Neural crest cell (in vitro differentiated cells): ENCODE measurements at places on chromosomes 3 and 15. TPM values are rescaled to one million over a fixed set of nuclear protein-coding genes. Genes with fewer than 3 reads are reported as not detected.

- peak; percentile 81 for DNase-seq
- H3K4me1 ChIP-seq: peaks cover 5% of the 10 kb centered on the region
- no peaks in the 10 kb centered on the region for H3K27me3 ChIP-seq
- no peak overlapping the region for H3K27ac ChIP-seq
- peak overlapping the region; percentile 29 for H3K4me3 ChIP-seq
Observed at GRCh38 chr15:28123408-28124023, 24.4 kb upstream of the OCA2 start.

DNA sequence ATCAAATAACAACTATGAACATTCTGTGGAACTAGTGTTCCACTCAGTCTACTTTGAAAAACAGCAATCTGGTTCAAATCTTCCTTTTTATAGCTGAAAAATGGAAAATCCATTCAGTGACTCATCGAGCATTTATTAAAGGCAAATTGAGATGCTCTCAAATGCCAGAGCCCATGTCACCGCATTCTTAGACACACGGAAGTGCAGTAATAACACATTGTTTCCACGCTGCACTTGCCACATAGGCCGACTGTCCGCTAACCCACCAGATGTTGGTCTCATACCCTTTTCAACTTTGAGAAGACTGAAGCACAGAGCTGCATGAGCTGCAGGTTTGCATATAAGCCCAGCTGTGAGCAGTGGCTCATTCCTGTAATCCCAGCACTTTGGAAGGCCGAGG lies 95.9 kb downstream of the TMEM266 start:
- no peak overlapping the region for H3K27ac ChIP-seq
- no peak overlapping the region for H3K4me3 ChIP-seq
- no peak for DNase-seq
- no peaks in the 10 kb centered on the region for H3K4me1 ChIP-seq
- peaks cover 4% of the 10 kb centered on the region for H3K27me3 ChIP-seq

GRCh38 chr15:90706394-90707327 lies 10.5 kb upstream of the BLM start:
- peaks cover 14% of the 10 kb centered on the region for H3K36me3 ChIP-seq
- H3K4me3 ChIP-seq: no peak overlapping the region
- H3K27ac ChIP-seq: no peak overlapping the region
- DNase-seq: no peak

DNA sequence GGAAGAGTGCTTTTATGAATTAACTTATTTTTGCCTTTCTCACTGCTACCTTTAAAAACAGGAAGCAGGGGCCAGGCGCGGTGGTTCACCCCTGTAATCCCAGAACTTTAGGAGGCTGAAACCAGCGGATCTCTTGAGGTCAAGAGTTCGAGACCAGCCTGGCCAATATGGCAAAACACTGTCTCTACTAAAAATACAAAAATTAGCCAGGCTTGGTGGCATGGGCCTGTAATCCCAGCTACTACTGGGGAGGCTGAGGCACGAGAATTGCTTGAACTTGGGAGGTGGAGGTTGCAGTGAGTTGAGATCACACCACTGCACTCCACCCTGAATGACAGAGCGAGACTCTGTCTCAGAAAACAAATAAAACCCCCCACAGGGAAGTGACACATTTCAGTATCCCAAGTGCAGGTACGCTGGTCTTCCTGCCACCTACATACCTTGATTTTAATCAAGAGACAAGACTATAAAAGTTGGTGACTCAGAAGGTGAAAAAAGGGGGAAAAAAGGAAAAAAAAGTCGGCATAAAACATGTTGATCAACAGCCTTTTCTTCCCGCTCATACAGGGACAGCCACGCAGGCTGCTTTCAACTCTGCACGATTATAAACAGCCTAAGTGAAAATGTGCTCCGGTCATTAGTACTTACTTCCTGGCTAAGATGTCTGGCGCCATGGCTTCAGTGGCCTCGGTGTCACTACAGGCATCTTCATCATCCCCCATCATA lies 18.8 kb downstream of the PPP1R2 start:
- H3K4me3 ChIP-seq: no peak overlapping the region
- H3K27ac ChIP-seq: no peak overlapping the region
- no peaks in the 10 kb centered on the region for H3K27me3 ChIP-seq
- no peaks in the 10 kb centered on the region for H3K4me1 ChIP-seq
- no peak for DNase-seq
- no peaks in the 10 kb centered on the region for H3K36me3 ChIP-seq

DNA sequence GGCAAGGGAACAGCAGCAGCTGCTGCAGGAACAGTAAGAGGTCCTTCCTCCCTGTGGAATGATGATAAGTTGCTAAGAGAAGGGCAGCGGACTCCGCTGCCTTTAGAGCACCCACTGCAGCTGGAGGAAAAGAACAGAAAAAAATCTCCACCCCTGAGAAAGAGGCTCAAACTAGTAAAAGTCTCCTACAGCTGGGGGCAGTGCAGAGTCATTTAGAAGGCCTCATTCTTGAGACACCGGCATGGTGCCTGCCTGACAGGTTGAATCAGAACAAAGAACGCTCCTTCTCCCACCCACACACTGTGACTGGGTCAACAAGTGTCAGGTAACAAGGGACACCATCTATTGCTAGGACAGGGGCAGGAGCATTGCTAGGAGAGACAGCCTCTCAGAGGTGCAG lies 188.4 kb downstream of the ABHD5 start:
- H3K4me3 ChIP-seq: no peak overlapping the region
- H3K27ac ChIP-seq: no peak overlapping the region
- H3K36me3 ChIP-seq: no peaks in the 10 kb centered on the region
- peaks cover 36% of the 10 kb centered on the region for H3K4me1 ChIP-seq
- H3K27me3 ChIP-seq: no peaks in the 10 kb centered on the region
- DNase-seq: no peak

- peaks cover 9% of the 10 kb centered on the region for H3K36me3 ChIP-seq
- H3K4me1 ChIP-seq: peaks cover 21% of the 10 kb centered on the region
- H3K27ac ChIP-seq: peak overlapping the region; percentile 97
- H3K4me3 ChIP-seq: peak overlapping the region; percentile 99
- DNase-seq: no peak
Observed at GRCh38 chr3:101725194-101725889, 928 bp downstream of the CEP97 start.

DNA sequence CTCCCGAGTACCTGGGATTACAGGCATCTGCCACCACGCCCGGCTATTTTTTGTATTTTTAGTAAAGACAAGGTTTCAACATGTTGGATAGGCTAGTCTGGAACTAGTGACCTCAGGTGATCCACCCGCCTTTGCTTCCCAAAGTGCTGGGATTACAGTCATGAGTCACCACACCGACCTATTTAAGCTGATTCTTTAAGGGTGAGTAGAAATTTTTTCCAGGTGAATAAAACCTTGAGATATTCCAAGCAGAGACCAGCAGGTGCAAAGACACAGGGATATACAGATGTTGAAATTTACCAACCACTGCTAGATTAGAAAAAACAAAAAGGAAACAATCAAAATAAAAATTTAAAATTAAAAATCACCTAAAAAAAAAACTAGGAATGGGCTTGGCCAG lies 74.4 kb upstream of the CHRNB4 start:
- no peaks in the 10 kb centered on the region for H3K36me3 ChIP-seq
- H3K4me3 ChIP-seq: no peak overlapping the region
- DNase-seq: no peak
- no peak overlapping the region for H3K27ac ChIP-seq
- peaks cover 32% of the 10 kb centered on the region for H3K27me3 ChIP-seq
- H3K4me1 ChIP-seq: no peaks in the 10 kb centered on the region

GRCh38 chr3:159941038-159942000 lies 47.3 kb upstream of the IL12A start:
- no peak overlapping the region for H3K4me3 ChIP-seq
- no peaks in the 10 kb centered on the region for H3K27me3 ChIP-seq
- H3K27ac ChIP-seq: no peak overlapping the region
- no peaks in the 10 kb centered on the region for H3K4me1 ChIP-seq
- H3K36me3 ChIP-seq: no peaks in the 10 kb centered on the region

DNA sequence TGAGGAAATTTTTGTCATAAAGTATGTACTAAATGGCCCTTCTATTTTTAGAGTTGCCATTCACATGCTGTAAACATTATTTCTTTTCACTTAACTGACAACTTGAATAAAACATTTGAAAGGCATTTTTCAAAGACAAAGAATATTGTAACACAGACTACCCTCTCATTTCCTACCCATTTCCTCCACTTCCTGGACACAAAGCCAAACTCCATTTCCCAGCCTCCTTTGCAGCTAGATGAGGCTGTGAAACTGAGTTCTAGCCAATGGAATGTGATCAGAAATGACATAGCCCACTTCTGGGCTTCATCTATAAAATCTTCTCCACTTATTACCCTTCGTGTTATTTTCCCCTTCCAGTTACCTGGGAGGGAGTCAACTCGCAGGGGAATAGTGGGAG lies 288.9 kb upstream of the DPH6 start:
- peaks cover 2% of the 10 kb centered on the region for H3K36me3 ChIP-seq
- no peak overlapping the region for H3K27ac ChIP-seq
- H3K27me3 ChIP-seq: no peaks in the 10 kb centered on the region

- DNase-seq: no peak
- H3K27ac ChIP-seq: no peak overlapping the region
- H3K4me3 ChIP-seq: no peak overlapping the region
- peaks cover 33% of the 10 kb centered on the region for H3K27me3 ChIP-seq
Observed at GRCh38 chr15:60582370-60583036, 103.6 kb upstream of the ICE2 start.

GRCh38 chr3:122245513-122246174 lies 62.2 kb downstream of the CASR start:
- H3K27me3 ChIP-seq: peaks cover 64% of the 10 kb centered on the region
- H3K36me3 ChIP-seq: no peaks in the 10 kb centered on the region
- DNase-seq: no peak

GRCh38 chr3:53084310-53085001 lies 38.6 kb upstream of the SFMBT1 start:
- no peak for DNase-seq
- no peak overlapping the region for H3K4me3 ChIP-seq
- H3K36me3 ChIP-seq: no peaks in the 10 kb centered on the region
- no peaks in the 10 kb centered on the region for H3K27me3 ChIP-seq
- no peaks in the 10 kb centered on the region for H3K4me1 ChIP-seq

GRCh38 chr3:134291319-134292254 lies 40.9 kb upstream of the RYK start:
- no peaks in the 10 kb centered on the region for H3K4me1 ChIP-seq
- no peak for DNase-seq
- peaks cover 3% of the 10 kb centered on the region for H3K36me3 ChIP-seq
- H3K27me3 ChIP-seq: no peaks in the 10 kb centered on the region

- H3K4me1 ChIP-seq: no peaks in the 10 kb centered on the region
- no peak overlapping the region for H3K4me3 ChIP-seq
- H3K27me3 ChIP-seq: no peaks in the 10 kb centered on the region
- peaks cover 3% of the 10 kb centered on the region for H3K36me3 ChIP-seq
Observed at GRCh38 chr3:81443958-81444357, 317.5 kb downstream of the GBE1 start.

DNA sequence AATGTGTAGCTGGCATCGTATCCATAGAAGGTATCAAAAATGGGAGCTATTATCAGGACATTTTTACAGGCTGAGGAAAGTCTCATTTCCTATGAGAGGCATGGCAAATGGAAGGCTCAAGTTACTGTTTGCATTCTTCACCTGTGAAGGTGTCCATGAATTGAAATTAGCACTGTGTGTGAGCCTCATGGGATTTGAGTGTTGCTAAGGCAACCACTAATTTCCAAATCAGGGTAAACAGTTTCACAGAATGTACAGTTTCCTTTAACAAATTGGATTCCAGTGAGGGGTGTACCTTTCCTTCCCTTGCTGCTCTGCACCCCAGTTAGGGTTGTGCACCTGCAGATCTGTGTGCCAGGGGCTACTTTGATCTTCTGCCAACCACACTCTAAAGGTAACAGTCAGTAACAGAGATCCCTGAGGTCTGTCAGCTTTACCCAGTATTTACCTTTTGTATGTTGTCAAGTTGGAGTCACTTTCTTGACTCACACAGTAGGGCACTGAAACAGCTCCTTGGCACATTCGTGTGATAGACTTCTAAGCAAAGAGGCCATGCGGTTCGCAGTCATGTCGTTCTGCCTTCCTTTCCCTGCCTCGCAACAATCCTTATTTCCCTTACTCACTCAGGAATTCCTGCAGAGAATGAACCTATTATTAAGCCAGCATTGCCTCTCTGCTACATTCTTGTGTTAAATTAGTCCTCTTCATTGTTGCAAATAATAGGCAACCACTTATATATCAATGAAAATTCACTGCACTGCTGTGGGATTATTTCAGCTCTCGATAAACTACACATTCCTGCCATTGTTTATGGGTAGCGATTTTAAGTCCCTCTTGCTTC lies 129.8 kb upstream of the GBE1 start:
- no peaks in the 10 kb centered on the region for H3K36me3 ChIP-seq
- peaks cover 8% of the 10 kb centered on the region for H3K4me1 ChIP-seq
- H3K27me3 ChIP-seq: no peaks in the 10 kb centered on the region
- no peak overlapping the region for H3K27ac ChIP-seq
- H3K4me3 ChIP-seq: no peak overlapping the region
- no peak for DNase-seq

- H3K27me3 ChIP-seq: peaks cover 73% of the 10 kb centered on the region
- peaks cover 4% of the 10 kb centered on the region for H3K4me1 ChIP-seq
- no peak overlapping the region for H3K27ac ChIP-seq
- no peak overlapping the region for H3K4me3 ChIP-seq
- no peak for DNase-seq
- no peaks in the 10 kb centered on the region for H3K36me3 ChIP-seq
Observed at GRCh38 chr3:186831798-186832197, 10.7 kb upstream of the ADIPOQ start.

DNA sequence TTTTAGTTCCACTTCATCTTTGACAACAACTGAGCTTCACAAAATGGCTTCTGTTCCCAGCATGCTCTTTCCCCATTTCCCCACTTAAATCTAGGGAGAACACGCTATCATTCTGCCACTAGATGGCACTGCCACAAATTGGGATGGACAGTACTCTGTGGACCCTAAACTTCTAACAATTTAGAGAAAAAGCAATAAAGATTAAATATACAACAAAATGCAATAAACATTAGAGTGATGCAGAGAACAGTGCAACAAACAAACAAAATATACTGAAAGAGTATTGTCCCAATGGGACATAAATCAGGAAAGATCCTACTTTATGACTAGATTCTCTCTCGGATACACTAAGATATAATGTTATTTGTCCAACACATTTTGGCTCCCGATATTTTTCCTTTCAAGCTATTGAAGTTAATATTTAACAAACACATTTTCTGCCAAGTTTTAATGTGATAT lies 169.7 kb upstream of the TMCO5A start:
- H3K4me3 ChIP-seq: no peak overlapping the region
- peak; percentile 14 for DNase-seq
- no peaks in the 10 kb centered on the region for H3K4me1 ChIP-seq
- H3K27ac ChIP-seq: no peak overlapping the region

GRCh38 chr15:66963084-66963483 lies 102.3 kb upstream of the SMAD3 start:
- H3K4me1 ChIP-seq: peaks cover 9% of the 10 kb centered on the region
- no peak overlapping the region for H3K27ac ChIP-seq
- no peak overlapping the region for H3K4me3 ChIP-seq
- DNase-seq: no peak

GRCh38 chr15:94228611-94229010 lies 2.8 kb upstream of the MCTP2 start:
- H3K4me1 ChIP-seq: peaks cover 14% of the 10 kb centered on the region
- no peak overlapping the region for H3K27ac ChIP-seq
- DNase-seq: no peak
- peaks cover 72% of the 10 kb centered on the region for H3K27me3 ChIP-seq

PPIP5K1 gene
- 33.1 and 37.9 TPM in 2 replicates for total RNA-seq

MORC1 gene
- not detected in 2 replicates for total RNA-seq

CADPS gene
- total RNA-seq: 8.5 and 9.3 TPM in 2 replicates

THAP10 gene
- total RNA-seq: 6.7 and 7.5 TPM in 2 replicates

GOLGA8J gene
- total RNA-seq: 0.32 and 0.54 TPM in 2 replicates

CHRNA5 gene
- 23.0 and 23.6 TPM in 2 replicates for total RNA-seq

UBE2E2 gene
- total RNA-seq: 22.4 and 24.2 TPM in 2 replicates

ECE2 gene
- not detected in 2 replicates for total RNA-seq

RAB11A gene
- 212 and 214 TPM in 2 replicates for total RNA-seq

ADAMTS7 gene
- 62.9 and 68.2 TPM in 2 replicates for total RNA-seq

CCR8 gene
- total RNA-seq: not detected in 2 replicates
